MG63 (cell line): ENCODE measurements at places on chromosomes 3 and 15. TPM values are rescaled to one million over a fixed set of nuclear protein-coding genes. Genes with fewer than 3 reads are reported as not detected.

- DNase-seq = no peak
Observed at GRCh38 chr3:194856296-194856695, 170.6 kb downstream of the FAM43A start.

DNA sequence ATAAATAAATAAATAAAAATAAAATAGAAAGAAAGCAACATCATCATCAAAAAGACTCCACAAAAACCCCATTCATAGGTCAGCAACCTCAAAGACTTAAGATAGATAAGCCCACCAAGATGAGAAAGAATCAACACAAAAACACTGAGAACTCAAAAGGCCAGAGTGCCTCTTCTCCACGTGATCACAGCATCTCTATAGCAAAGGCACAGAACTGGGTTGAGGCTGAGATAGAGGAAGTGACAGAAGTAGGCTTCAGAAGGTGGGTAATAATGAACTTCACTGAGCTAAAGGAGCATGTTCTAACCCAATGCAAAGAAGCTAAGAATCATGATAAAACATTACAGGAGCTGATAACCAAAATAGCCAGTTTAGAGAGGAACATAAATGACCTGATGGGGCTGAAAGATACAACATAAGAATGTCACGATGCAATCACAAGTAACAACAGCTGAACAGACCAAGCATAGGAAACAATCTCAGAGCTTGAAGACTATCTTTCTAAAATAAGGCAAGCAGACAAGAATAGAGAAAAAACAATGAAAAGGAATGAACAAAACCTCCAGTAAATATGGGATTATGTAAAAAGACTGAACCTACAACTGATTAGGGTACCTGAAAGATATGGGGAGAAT, 26.4 kb downstream of the GNB5 start:
- no peak for DNase-seq

GRCh38 chr3:150238995-150239619, 169.0 kb upstream of the TSC22D2 start:
- DNase-seq = no peak

GRCh38 chr3:17092583-17092933, 207.8 kb downstream of the PLCL2 start:
- no peak for DNase-seq

- no peak for DNase-seq
Observed at GRCh38 chr3:71806736-71807135, 21.8 kb upstream of the PROK2 start.

- no peak for DNase-seq
Observed at GRCh38 chr3:35944926-35945710, 305.8 kb downstream of the ARPP21 start.

GRCh38 chr3:151393146-151393830, 8.7 kb upstream of the P2RY12 start:
- no peak for DNase-seq

TGM4 gene
- total RNA-seq = 0.43 TPM in 1 of 2 replicates, not detected in the other

HCLS1 gene
- not detected in 2 replicates for total RNA-seq

FAM81A gene
- total RNA-seq = not detected in 2 replicates

PIGZ gene
- total RNA-seq = 3.0 TPM in 1 of 2 replicates, not detected in the other

CCR9 gene
- not detected in 2 replicates for total RNA-seq

CD86 gene
- not detected in 2 replicates for total RNA-seq
